ENCODE measurements at places on chromosomes 16 and 17.

GRCh38 chr17:78043031-78043430 lies 84.5 kb downstream of the TNRC6C start:
- no peak for DNase-seq

DNA sequence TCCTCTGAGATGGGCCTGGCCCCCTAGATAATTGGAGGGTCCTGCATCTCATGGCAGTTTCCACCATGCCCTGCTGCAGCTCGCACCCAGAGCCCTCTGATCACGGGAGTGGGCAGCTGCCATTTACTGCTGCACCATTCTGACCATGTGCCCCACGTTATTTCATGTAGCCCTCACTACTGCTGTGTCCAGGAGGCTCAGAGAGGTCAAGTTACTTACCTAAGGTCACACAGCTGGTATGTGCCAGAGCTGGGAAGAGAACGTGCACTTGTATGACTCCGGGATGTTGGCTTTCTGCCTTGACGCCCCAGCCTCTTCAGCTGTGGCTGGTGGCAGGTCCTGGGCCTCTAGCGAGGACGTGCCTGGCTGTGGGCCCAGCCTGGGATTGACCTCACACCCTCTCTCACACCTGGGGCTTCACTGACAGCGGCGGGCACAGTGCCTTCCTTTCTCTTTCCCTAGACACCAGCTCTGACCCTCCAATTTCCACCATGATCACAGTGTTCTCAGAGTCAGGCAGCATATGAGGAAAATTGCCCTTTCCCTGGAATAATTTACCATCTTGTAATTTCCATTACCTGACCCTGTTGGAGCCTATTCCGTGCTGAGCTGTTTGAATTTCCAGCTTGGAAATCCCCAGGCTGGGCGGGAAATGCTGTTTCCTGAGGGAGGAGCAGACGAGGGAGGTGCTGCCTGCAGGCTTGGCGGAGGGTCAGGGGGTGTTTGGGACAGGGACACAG lies 18.5 kb upstream of the DOC2B start:
- DNase-seq: no peak

- DNase-seq: no peak
Observed at GRCh38 chr16:76035689-76036088, 241.5 kb upstream of the CNTNAP4 start.

DNA sequence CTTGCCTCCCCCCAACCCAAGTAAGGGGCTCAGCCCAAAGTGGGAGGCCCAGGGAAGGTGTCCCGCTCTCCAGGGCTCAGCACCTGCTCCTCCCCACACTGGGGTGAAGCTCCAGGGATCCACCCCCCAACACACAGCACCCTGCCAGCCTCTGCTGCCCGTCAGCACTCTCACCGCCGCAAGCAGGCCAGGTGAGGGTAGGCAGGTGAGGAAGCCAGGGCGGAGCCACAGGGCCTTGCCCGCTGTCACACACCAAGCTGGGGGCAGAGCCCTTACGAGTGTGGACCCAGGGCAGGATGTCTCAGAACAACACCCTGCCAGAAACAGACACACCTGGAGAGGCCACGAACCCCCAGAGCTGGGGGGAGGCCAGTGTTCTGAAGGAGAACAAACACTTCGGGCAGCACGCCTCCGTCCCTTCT lies 19.5 kb downstream of the PLLP start:
- no peak for DNase-seq

DNA sequence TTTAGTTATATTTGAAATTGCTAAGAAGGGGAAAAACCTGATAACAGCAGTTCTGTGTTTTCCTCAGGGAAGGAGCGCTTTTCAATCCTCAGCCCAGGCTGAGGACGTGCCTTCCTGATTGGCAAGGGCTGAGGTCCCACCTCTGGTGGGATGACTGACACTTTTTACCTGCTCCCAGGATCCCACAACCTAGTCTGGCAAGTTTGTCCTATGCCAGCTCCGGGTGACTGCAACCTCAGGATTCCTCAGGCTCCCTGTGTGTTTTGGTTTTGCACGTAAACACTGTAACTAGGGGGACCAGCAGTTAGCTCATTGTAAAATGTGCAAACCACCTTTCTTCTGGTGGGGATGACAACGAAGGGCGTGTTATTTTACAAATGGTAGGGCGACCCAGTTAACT lies 7.5 kb downstream of the MARCHF10 start:
- no peak for DNase-seq

DNA sequence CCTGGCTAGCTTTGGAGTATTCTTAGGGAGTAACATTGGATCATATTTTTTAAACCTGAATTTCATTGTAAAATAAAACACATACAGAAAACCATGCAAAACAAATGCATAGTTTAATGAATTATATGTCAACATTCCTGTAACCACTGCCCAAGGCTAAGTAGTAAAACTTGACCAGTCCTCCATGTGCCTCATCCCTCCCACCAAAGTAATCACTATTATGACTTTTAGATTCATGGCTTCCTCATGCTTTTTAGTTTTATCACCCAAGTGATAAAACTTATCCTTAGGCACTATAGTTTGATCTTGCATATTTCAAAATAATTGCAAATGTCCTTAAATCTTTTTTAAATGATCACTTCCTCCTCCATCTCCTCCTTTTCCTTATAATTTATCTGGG lies 20.4 kb downstream of the PRKCA start:
- DNase-seq: no peak
